ENCODE measurements at places on chromosomes 13 and 19. TPM values are rescaled to one million over a fixed set of nuclear protein-coding genes. Genes with fewer than 3 reads are reported as not detected.

Gene SIAH3
- total RNA-seq: not detected

Gene ZNF549
- total RNA-seq: 4.7 TPM

Gene LRRC4B
- total RNA-seq: 0.14 TPM

Gene CEACAM3
- not detected for total RNA-seq

Gene URAD
- total RNA-seq: not detected

Gene RFPL4A
- not detected for total RNA-seq

Gene GNG7
- total RNA-seq: 0.14 TPM

Gene LCP1
- 0.28 TPM for total RNA-seq

Gene SPATA13
- total RNA-seq: 14.9 TPM

Measured in smooth muscle cell of bladder (primary cell).